NCI-H1105 (cell line): ENCODE measurements at places on chromosomes 13 and 19.

- no peak for DNase-seq
These were observed 135.6 kb downstream of the TM9SF2 start for GRCh38 chr13:99636728-99637353.

GRCh38 chr19:55018216-55018615 lies 19.8 kb downstream of the GP6 start:
- DNase-seq, result no peak

DNA sequence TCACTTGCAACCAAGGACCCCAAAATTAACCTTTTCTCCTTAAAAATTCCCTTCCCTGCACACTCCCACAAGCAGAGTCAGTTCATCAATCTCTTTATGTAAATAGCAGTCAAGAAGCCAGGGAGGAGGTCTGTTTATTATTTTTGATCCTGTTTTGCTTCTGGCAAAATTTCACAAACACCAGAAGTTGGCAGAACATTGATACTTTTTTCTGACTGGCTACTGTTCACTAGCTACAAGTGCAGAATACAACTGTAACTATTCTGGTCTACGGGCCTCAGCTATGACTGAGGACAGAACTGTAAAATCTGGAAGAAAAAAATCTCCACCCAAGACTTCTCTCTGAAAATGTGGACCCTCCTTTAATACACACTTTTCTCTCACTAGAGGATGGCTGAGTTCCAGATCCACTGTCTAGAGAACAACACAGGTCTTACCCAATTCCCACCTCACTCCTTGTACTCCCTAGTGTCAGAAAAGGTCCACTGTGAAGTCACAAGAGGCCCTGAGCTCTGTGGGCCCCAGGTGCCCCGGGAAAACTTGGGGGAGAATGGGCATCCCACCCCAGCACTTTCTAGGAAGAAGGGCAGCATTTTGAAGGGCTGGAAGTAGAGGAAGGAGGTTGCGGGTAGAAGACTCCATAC lies 14.5 kb downstream of the STARD13 start:
- no peak for DNase-seq

DNA sequence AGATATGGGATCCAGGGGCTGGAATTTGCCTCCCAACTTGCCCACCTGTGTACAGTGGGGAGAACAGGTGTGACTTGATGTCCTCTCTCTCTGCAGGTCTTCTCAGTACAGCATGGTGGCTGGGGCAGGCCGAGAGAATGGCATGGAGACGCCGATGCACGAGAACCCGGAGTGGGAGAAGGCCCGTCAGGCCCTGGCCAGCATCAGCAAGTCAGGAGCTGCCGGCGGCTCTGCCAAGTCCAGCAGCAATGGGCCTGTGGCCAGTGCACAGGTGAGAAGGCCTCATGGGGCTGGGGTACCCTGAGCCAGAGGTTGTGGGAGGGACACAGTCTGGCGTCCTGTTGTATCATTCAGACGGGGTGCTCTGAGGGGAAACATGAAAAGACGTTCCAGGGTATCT lies 3.0 kb downstream of the LENG8 start:
- no peak for DNase-seq

GRCh38 chr13:86914757-86915156 lies 756.4 kb upstream of the SLITRK5 start:
- no peak for DNase-seq

DNA sequence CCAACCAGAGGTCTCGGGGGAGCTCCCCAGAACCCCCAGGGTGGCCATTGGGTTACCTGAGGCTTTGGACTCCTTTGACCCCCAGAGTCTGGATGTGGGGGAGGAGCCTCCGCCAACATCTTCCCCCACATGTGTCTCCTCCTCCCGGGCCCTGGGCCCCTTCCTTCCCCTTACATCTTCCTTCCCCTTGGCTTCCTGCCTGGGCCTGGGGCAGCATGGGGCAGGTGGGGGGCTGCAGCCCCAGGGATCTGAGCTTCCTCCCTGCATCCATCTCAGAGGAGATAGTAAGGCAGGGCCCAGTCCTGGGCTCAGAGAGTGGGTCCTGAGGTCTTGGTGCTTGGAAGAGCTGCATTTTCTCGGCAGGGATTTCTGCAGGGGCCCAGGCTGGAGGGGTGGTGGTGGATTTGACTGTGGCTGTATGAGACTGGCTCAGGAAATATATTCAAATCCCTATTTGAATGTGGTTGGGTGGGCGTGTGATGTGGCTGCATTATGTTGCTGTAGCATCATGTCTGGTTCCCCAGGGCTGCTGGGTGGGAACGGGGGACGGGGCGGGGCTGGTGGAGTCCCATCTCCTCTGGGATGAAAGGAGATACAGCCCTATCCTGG lies 919 bp downstream of the VAV1 start:
- DNase-seq, result no peak

GRCh38 chr19:1860042-1860775 lies 3.2 kb downstream of the KLF16 start:
- no peak for DNase-seq

DNA sequence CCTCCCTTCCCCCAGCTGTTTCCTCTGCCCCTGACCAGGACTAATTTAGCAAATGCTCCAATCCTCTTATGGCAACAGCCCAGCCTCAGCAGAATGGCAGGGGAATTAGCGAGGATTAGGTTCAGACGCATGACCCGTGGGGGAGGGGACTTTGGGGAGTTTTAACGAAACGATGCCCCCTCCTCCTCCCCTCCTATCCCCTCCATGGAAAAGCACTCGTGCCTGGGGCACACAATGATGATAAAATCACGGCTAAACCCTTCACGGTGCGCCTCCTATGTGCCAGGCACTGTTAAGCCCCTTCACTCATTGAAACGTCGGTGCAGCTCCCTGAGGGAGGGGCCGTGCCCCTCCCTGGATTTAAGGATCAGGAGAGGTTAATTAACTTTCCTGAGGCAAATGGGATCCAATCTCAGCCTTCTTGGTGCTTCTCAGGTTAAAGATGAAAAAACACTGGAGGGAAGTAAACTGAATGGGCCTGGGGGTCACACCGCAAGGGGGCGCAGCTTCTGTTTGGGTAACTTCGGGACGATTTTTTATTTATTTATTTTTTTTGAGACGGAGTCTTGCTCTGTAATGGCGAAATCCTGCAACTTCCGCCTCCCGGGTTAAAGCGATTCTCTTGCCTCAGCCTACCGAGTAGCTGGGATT lies 10.1 kb upstream of the TPRX2 start:
- no peak for DNase-seq

- no peak for DNase-seq
These were observed 19.9 kb downstream of the LRCH1 start for GRCh38 chr13:46572752-46573431.
